Stomach (tissue), 19 donors: ENCODE measurements at places on chromosomes 7 and 10. TPM values are rescaled to one million over a fixed set of nuclear protein-coding genes. Genes with fewer than 3 reads are reported as not detected.

GRCh38 chr7:132789281-132789680 is 213.0 kb upstream of the PLXNA4 start:
- DNase-seq, result no peak

- no peak for DNase-seq
Measured at GRCh38 chr10:29611781-29612381, 22.9 kb downstream of the SVIL start.

- no peak for DNase-seq
Measured at GRCh38 chr10:99995269-99995668, 14.5 kb downstream of the DNMBP start.

Gene AKR1D1
- not detected for total RNA-seq

GRCh38 chr7:151181011-151181431 is 6.0 kb downstream of the ASB10 start:
- DNase-seq, result no peak

- peak; percentile 40 for DNase-seq
Measured at GRCh38 chr7:157612664-157613561, 276.1 kb downstream of the DNAJB6 start.

Gene CYP2W1
- total RNA-seq, result 7.0 TPM

- no peak for DNase-seq
Measured at GRCh38 chr7:144527051-144527471, 123.6 kb upstream of the NOBOX start.

DNA sequence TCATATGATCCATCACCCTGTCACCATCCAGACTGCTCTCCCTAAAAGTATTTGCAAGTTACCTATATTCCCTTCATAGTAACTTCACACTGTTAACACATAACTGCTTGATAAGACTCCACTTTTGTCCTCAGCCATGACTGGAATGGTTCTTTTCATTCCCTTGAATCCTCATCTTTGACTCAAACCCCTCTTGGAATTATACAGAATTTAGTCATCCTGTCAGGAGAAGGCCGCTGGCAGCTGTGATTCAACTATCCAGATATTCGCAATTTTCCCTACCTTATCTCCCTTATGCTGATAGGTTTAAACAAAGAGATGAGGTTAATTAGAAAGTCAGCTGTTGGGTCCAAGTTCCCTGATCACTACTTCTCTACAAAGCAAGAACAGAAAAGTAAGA is 143.0 kb upstream of the HPS1 start:
- DNase-seq, result no peak

Gene SYT15B
- total RNA-seq, result not detected

- no peak for DNase-seq
Measured at GRCh38 chr10:18202680-18203460, 62.6 kb downstream of the CACNB2 start.

Gene ANKRD30A
- total RNA-seq, result not detected

DNA sequence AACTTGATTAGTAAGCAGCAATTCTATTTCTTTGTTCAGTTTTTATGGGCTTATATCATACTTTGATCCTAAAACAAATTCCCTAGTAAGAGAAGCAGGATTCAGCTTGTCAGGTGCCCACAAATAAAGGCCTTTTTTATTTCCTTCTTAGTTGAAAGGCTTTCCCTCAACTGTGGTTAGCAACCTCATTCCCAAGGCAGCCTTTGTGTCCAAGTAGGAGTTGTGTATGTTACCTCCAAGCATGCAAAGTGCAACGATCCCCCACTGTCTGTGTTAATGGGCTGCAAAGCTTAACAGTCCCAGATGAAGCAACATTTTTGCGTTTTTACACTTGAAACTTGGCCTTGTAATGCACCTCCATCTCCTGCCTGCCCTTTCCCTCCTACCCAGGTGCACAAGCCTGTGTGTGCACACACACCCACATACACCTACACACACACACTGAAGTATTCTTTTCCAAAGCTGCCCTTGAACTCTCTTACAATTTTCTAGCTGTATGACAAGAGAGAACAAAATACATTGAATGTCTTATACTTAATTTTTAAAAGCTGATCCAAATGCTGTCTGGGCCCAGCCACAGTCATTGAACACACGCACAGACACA is 278.2 kb downstream of the SNX13 start:
- DNase-seq, result peak; percentile 21

GRCh38 chr7:2873686-2874551 is 29.8 kb upstream of the GNA12 start:
- peak; percentile 53 for DNase-seq

DNA sequence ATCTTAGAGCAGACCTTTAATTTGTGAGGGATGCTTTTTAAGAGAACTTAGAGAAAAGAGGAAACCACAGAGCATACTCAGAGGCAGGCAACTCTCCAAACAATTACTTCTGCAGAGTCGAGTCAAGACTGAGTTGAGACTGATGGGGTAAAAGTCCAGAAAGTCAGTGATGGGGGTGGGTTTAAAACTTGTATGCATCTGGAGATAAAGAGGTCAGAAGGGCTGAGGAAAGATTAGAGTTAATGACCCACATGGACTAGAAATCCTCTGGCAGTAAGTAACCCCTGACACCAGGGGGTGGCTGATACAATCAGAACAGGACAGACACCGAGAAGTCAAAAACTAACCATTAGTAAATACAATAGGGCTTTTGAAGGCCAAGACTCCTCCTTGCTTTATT is 42.4 kb upstream of the SEPTIN7 start:
- no peak for DNase-seq

DNA sequence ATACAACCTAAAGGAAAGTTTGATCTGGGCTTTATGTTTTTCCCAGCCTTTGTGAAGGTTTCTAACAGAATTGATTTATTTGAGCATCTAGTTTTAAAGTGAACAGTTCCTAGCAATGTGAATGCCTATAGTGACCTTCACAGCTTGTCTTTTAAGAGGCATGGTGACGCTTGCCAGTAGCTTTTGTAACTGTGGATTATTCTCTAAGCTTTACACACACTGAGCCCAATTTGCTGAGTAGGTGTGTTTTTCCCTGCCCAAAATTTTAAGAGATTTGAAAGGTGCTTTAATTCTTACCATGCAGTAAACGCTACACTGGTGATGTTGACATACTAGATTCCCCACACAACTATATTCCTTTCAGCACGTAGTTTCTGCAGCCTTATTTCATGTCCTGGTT is 420.2 kb upstream of the AKR1E2 start:
- DNase-seq, result no peak

GRCh38 chr7:31492086-31492485 is 21.8 kb upstream of the ITPRID1 start:
- DNase-seq, result no peak

DNA sequence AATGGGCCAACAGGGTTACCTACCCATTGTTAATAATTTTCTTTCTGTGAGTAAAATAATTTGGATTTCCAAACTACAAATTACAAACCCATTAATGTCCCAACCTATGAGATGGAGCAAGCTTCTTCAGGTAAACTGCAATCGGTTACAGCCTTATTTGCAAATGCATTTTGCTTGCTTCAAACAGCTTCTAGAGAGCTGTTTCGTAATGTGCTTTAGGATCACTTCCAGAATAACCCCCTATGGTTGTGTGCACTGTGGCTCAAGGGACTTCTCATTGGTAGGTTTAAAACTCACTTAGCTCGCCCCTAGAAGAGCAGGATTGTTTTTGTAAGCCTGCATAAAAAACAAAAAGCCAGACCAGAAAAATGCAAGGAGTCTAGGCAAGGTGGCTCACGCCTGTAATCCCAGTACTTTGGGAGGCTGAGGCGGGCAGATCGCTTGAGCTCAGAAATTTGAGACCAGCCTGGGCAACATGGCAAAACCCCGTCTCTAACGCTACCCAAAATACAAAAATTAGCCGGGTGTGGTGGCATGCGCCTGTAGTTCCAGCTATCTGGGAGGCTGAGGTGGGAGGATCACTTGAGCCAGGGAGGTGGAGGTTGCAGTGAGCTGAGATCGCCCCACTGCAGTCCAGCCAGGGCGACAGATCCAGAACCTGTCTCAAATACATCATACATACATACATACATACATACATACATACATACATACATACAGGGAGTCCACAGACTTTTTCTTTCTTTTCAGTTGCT is 3.3 kb upstream of the MAP3K8 start:
- no peak for DNase-seq

DNA sequence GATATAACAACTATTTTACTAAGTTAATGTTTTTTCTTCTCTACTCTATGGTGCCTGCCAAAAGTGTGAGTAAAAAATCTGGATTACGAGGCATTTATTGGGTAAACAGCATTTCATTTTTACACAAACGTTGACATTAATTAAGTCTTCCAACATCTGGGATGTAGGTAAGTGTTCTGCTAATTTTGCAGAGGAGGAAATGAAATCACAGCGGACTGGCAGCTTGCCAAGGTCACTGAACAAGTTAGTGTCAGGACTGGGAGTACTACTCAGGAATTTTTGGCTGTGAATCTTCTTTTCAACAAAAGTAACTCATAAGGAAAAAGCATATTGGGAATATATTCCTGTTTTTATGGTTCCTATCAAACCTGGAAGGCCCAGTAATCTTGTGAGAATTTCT is 612.1 kb upstream of the FZD8 start:
- DNase-seq, result peak; percentile 41
